ENCODE measurements at places on chromosomes 2 and 18.

- DNase-seq: no peak
Observed at GRCh38 chr2:37851428-37851827, 73.7 kb upstream of the RMDN2 start.

GRCh38 chr2:232761301-232761907 is 15.0 kb downstream of the KCNJ13 start:
- peak; percentile 21 for DNase-seq

DNA sequence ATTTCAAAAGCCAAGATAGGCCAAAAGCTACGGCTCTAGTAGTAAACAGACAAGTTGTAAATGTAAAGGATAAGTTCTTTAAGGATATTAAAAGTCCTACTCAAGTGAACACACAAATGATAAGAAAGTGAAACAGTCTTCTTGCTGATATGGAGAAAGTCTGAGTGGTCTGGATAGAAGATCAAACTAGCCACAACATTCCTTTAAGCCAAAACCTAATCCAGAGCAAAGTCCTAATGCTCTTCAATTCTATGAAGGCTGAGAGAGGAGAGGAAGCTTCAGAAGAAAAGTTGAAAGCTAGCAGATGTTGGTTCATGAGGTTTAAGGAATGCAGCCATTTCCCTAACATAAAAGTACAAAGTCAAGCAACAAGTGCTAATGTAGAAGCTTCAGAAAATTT is 111.7 kb upstream of the ZEB2 start:
- no peak for DNase-seq

DNA sequence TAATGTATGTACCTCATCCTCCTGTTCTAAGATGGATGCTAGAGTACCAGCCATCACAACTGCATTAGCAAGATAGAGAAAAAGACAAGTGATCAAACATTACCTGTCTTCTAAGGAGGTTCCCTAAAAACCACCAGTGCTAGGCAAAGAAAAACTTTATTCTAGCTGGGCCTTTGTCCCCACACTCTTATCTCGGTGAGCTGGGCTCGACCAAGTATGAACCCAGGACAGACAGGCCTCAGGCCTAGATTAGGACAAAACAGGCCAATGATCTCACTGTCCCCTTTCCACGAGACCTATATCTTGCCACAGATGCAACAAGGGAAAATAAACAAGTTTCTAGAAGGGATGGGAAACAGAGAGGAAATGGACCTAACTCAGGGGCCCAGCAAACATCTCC is 127.6 kb upstream of the PKDCC start:
- no peak for DNase-seq

DNA sequence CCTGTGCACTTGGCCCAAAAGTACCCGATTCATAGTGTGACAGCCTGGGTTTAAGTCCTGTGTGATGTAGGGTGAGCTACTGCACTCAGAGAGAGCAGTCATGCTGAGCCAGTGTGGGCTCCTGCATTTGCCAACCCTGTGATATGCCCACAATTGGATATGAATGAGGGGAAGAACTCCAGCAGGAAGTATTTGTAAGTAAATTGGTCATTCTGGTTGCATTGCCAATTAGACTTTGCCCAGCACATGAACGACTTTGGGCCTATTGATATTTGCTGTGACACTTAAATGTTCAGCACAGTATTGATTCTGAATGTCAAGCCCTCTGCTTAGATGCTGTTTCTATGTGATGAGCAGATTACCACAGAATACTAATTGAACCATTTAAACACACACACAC is 570.9 kb downstream of the PIK3C3 start:
- DNase-seq: no peak

DNA sequence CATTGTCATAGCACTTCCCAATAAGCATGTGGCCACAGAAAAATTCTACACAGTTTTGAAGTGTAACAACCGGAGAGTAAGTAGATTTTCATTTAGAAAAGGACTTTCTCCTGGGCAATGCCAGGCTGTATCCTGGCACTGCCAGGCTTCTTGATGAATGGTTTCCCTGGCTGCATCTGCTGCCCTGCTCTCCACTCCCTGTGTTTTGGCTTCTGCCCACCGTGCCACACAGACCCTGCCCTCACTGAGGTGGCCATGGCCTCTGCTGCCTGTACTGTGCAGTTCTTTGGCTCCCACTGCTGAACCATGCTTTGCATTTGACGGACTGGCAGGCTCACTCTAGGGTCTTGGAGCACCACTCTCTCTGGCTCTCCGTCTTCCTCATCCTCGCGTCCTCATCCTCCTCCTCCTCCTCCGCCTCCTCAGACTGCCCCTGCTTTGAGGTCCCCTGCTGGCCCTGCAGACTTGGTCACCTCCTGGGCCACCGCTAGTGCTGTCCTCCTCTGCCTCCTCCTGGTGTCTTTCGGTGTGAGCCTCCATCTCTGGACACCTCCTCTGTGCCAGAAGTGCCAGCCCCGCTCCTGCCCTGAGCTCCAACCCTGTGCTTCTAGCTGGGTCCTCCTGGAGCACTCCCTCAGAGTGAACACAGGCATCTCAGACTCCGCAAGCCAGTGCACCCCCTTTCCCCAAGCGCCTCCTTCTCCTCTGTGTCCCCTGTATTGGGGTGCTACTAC is 45.9 kb upstream of the CNGA3 start:
- no peak for DNase-seq

- no peak for DNase-seq
Observed at GRCh38 chr18:32454593-32454992, 16.1 kb downstream of the GAREM1 start.
